Activated CD8-positive, alpha-beta memory T cell treated with anti-CD3 and anti-CD28 coated beads for 24 hours (primary cell): ENCODE measurements at places on chromosomes 1 and 21.

- DNase-seq = no peak
Observed at GRCh38 chr1:32861904-32862695, 8.6 kb downstream of the FNDC5 start.

GRCh38 chr21:30189773-30190172 is 23.2 kb upstream of the CLDN17 start:
- DNase-seq = no peak

DNA sequence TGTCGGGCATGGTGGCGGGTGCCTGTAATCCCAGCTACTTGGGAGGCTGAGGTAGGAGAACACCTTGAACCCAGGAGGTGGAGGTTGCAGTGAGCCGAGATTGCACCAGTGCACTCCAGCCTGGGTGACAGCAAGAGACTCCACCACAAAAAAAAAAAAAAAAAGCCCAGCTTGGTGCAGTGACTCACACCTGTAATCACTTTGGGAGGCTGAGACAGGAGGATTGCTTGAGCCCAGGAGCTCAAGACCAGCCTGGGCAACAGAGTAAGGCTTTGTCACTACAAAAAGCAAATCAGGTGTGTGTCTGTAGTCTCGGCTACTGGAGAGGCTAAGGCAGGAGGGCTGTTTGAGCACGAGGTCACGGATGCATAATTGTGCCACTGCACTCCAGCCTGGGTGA is 5.0 kb upstream of the H6PD start:
- no peak for DNase-seq

- DNase-seq = peak; percentile 88
Observed at GRCh38 chr1:95043141-95043980, 29.4 kb downstream of the ALG14 start.

DNA sequence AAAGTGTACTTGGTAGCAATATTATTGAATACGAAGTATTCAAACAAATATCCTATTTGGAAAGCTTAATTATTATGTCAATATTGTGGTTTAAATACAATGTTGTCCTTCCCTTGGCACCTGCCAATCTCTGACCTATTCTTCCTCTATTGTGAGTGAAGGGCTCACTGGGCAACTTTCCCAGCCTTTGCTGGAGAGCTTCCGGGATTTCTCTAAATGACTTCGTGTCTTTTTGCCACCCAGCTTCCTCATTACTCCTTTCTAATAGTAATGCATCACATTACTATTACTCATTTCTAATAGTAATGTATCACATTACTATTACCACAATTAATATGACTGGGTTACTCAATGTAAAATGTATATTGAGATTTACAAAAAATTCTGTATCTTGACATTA is 880.6 kb downstream of the BRINP3 start:
- no peak for DNase-seq

GRCh38 chr1:6924891-6925290 is 139.6 kb downstream of the CAMTA1 start:
- no peak for DNase-seq

DNA sequence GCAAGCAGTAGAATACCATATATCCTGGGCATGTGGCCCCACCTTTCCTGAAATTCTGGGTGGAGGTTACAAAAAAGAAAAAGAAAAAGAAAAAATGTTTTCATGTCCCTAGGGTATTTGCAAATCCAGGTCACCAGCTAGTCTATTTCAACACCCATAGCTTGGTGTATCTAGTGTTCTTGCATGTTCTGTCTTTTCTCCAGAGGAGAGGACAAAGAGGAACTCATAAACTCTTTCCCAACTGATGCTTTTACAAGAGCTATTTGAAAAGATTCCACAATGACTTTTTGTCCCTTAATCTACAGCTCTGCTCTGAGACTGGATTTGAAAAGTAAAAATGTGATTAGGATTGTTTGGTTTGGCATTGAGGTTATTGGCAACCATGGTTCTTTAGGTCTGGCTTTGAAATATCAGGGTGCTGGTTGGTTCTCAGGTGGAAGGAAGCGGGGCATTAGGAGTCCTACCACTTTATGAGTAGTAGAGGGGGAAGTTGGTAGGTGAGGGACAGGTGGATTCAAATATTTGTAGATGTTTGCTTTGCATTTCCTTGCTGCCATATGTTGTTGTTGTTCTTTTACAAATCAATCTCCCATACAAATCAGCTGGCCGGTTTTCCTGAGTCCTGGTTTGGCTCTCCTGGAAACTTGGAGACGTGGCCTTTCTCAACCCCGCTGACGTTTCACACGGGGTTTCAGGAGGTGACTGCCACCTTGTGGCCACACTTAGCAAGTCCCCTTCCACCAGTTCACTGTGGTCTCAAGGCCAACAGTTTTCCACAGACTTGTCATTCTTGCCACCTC is 126.7 kb upstream of the KIAA0040 start:
- DNase-seq = peak; percentile 85

DNA sequence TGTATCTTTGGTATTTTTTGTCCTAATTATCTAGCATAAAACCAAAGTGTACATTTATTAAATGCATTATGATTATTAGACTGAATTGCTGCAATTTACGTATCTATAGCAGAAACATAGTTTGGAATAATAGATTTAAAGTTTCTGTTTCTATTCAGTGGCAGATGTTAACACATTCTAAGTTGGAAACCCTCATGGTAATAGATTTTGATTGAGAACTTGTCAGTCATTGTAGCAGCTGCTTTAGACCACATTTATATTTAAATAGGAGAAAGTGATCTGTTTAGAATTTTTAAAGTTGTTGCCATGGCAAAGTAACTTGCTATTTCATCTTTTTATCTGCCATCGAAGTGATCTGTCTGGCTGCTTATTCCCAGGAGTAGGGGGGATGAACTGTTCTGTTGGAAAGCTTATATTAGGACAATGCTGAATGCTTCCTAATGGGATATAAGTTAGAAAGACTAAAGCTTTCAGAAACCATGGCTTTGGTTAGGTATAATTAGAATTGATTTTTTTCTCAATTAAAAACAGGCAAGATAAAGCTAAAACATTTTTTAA is 61.6 kb downstream of the HS2ST1 start:
- DNase-seq = no peak
